H1 (cell line): ENCODE measurements at places on chromosomes 2 and 18.

- no peak for DNase-seq
Observed at GRCh38 chr2:168465594-168465993, 9.5 kb downstream of the CERS6 start.

GRCh38 chr2:210177769-210178168, 6.6 kb upstream of the KANSL1L start:
- DNase-seq = peak; percentile 38

- DNase-seq = no peak
Observed at GRCh38 chr2:109689973-109690372, 75.8 kb downstream of the SOWAHC start.

DNA sequence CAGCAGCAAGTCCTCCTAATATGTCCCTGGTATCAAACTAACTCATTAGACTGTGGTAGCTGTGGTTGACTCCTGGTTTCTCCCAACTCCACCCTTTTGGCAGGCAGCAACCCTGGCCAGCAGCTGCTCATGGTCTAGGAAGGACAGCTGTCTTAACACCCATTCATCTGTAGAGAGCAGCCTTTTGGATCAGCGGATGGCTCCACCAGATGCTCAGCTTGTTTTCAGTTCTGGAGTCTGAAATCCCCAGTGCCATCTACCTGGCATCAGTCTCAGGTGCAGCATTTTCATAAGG, 100.5 kb downstream of the SPOPL start:
- no peak for DNase-seq

DNA sequence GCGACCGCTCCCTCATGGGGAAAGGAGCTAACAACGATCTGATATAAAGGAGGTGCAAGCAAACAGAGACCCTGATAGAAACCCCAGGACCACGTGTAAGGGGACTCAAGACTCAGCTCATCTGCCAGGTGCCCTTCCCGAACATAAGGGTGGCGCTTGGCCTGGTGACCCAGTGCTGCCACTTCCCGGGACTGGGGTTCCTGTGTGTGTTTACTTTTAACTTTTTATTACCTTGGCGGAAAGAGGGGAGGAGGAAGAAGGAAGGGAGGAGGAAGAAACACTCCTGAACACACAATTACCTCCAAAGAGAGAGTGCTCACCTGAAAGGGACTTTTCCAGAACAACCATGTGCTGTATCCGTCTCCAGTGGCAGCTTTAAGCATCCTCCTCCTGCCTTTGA, 56.5 kb upstream of the EDAR start:
- no peak for DNase-seq

GRCh38 chr2:48849770-48850169, 94.2 kb upstream of the LHCGR start:
- no peak for DNase-seq

DNA sequence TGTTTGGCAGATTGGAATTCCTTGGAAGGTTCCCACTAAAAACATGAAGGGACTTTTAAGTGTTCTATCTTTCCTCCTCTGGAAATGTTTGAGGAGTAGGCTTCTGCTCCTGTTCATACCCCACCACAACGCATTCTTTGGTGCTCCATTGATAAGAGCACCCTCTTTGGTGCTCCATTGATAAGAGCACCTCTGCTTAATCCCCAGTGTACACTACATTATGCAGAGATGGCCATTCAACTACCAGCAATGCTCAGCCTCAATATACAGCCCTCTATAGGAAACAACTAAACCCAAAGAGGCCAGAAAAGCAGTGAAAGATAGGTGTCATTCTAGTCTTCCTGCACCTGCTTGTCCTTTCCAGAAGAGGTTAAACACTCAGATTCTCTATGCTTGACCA, 1.8 kb upstream of the CHAC2 start:
- DNase-seq = no peak

GRCh38 chr2:227524665-227525064, 52.7 kb downstream of the AGFG1 start:
- no peak for DNase-seq

GRCh38 chr18:13019301-13019700, 28.1 kb downstream of the CEP192 start:
- no peak for DNase-seq

DNA sequence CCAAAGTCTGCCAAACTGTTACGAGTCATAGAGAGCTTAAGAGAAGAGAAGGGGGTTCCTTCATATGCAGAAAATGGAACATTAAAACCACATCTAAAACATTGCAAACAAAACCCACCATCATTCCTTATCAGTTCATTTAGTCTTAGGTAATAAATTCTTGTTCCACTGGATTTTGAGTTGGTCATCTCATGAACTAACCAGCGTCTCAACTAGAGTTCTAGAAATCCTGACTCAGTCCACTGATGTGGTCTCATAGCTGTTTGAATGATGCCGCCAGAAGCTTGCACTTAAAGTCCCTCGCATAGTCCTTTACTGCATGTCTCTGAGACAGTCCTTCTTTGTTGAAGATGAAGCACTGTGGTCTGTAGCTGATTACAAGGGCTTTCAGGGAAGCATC, 15.0 kb upstream of the CAB39 start:
- no peak for DNase-seq

DNA sequence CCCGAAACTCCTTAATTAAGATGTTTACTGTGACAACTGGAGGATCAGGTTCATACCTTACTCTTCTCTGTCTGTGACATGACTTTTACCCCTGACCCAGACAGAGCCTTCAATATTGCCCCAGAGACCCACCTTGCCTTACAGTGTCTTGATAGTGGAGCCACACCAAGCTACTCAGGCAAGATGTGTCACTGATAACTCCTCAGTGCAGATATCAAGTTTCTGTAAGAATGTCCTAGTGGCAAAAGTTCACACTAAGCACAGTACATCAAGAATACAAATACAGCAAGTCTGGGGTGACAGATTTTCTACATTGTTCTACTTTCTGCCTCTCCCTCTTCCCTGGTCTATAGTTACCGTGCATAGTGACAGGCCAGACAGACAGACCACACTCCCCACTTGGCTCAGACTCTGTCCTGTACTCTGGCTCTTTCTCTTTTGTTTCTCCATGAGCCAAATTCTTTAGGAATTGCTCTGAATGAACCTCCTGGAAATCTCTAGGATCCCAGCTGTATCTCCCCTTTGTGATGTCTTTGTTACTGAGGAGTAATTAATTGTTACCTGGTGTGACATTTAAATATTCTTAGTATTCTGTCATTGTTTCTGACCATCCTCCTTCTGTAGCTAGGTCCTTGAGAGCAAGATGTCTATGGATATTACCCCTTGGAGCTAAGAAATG, 24.1 kb upstream of the APOB start:
- DNase-seq = no peak

- no peak for DNase-seq
Observed at GRCh38 chr2:85419009-85419675, 628 bp downstream of the SH2D6 start.

DNA sequence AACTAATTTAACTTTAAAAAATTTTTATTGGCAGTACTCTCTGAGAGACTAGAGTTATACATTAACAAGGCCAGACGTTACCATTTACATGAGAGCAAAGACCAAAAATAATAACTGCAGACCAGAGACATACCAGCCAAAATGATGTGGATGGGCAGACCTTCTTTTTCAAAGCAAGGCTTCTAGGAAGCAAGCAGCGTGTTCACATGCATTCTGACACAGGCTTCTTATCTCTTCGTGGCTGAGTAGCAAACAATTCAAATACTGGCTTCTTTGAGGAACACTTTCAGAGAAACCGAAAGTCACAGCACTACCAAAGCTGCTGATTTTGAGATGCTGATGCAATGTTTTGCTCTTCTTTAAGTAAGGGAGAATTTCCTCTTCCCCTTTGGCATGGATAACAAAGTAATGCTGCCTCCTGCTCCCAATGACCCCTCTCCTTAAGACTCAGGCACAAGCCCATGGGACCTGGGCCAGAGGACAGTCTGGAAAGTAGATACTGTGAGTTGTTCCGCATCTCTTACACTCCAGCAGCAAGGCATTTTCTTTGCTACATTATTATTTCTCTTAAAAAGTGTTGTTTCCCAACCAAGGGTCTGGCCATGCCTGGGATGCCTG, 181.9 kb downstream of the MREG start:
- DNase-seq = no peak

DNA sequence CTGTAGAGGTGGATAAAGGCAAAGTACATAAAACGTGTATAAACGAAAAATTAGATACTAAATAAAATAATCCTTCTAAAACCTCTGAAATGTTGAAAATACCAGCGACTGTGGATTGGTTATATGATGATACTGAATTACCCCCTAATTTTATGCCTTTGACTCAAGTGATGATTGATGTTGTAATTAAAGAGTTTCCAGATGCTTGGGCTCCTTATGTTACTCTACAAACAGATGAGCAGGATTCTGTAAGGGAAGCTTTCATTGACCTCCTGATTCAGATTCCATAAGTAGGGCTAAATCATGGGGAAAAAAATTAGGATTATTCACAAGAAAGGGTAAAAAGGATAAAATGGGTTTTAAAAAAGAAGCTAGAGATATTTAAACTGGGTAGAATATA, 418.2 kb upstream of the SLC39A10 start:
- no peak for DNase-seq

GRCh38 chr2:36597532-36598377, at the start of gene FEZ2:
TSS of gene FEZ2 (minus strand) at chr2:36598168. CDS start at chr2:36598142, 26 bp downstream.
- peak; percentile 84 for DNase-seq

DNA sequence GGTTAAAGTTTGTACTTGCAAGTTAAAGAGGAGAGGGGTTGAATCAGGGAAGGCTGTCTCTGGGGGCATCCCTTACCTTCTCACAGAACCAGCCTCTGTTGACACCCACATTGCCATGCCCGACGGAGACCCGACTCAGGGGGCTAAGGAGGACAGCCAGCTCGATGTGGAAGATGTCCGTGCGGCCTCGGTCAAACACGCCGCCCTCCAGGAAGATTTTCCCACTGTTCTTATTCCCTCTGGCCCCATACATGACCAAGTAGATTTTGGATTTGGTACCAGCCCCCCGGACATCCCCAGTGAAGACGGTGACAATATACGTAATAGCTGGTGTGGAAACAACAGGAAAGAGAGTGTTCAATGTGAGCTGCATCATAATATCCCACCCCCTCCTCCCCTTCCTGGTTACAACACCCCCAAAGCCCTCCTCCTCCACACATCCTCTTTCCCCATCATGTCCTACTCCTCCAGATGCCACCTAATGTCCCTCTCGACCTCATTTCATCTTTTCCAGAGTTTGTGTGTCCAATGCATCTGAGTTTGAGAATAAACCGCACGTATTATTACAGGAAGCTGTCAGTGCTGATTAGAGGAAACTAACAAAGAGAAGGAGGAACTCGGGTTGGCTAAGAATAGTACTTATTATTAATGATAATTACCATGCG, 55.7 kb downstream of the LOXHD1 start:
- DNase-seq = no peak

- DNase-seq = no peak
Observed at GRCh38 chr2:74562126-74562775, 7.7 kb downstream of the DOK1 start.

GRCh38 chr2:70420143-70420542, 118.3 kb upstream of the FAM136A start:
- DNase-seq = no peak

- DNase-seq = no peak
Observed at GRCh38 chr18:5311301-5311989, 15.9 kb upstream of the ZBTB14 start.
